ENCODE measurements at places on chromosomes 2 and 18.

GRCh38 chr2:183390109-183390508 is 265.9 kb downstream of the NUP35 start:
- DNase-seq: no peak

GRCh38 chr2:73982140-73982617 is 2.5 kb upstream of the TET3 start:
- DNase-seq: peak; percentile 43

GRCh38 chr2:134167015-134167414 is 86.9 kb upstream of the MGAT5 start:
- peak; percentile 37 for DNase-seq

- DNase-seq: no peak
These were observed 10.8 kb downstream of the XRCC5 start for GRCh38 chr2:216119986-216120385.
